ENCODE measurements at places on chromosomes 3 and 15. TPM values are rescaled to one million over a fixed set of nuclear protein-coding genes. Genes with fewer than 3 reads are reported as not detected.

GRCh38 chr15:90930861-90931574, 1.3 kb downstream of the HDDC3 start:
- peaks cover 7% of the 10 kb centered on the region for H3K4me1 ChIP-seq
- no peak overlapping the region for H3K4me3 ChIP-seq
- DNase-seq: no peak
- no peaks in the 10 kb centered on the region for H3K27me3 ChIP-seq

DNA sequence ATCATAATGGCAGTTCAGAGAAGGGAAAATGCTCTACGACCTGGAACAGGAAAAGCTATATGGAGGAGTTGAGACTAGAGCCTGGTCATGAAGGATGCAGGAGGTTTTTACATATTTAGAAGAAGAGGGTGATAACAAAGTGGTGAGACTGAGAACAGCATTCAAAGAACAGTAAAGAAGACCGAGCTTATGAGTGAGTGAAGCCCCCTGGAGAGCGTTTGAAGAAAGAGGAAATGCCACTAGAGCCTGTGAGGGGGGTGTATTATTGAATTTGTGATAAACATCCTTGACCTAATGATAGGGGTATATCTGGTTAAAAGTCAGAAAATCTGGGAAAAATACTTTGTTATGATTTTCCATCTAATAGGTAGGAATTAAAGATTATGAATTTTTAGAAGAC, 4.2 kb downstream of the PARP9 start:
- no peaks in the 10 kb centered on the region for H3K27me3 ChIP-seq
- H3K4me1 ChIP-seq: peaks cover 20% of the 10 kb centered on the region
- no peak overlapping the region for H3K4me3 ChIP-seq
- no peak overlapping the region for H3K27ac ChIP-seq
- peaks cover 14% of the 10 kb centered on the region for H3K36me3 ChIP-seq

DNA sequence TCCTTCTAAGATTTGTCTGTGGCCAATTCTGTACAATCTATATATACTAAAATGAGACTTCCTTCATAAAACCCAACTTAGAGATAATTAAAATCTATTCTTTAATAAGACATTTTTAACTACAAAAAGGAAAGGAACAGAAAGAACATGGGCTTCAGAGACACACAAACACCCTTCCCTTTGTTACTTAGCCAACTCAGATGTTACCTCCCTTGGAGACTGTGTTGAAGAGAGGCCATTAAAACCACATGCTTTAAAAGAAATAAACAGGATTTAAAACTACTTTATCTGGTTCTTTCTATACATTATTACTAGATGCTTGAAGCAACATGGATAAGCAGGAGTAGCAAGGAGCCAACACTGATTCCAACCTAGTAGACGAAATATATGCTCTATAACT, 42.0 kb downstream of the LRRFIP2 start:
- H3K36me3 ChIP-seq: peaks cover 2% of the 10 kb centered on the region
- peaks cover 3% of the 10 kb centered on the region for H3K4me1 ChIP-seq
- H3K27me3 ChIP-seq: no peaks in the 10 kb centered on the region
- H3K4me3 ChIP-seq: no peak overlapping the region
- DNase-seq: no peak
- no peak overlapping the region for H3K27ac ChIP-seq

- H3K27ac ChIP-seq: no peak overlapping the region
- H3K4me3 ChIP-seq: no peak overlapping the region
- H3K27me3 ChIP-seq: no peaks in the 10 kb centered on the region
- H3K36me3 ChIP-seq: no peaks in the 10 kb centered on the region
- DNase-seq: no peak
Measured at GRCh38 chr3:157410945-157411344, 25.7 kb upstream of the PTX3 start.

DNA sequence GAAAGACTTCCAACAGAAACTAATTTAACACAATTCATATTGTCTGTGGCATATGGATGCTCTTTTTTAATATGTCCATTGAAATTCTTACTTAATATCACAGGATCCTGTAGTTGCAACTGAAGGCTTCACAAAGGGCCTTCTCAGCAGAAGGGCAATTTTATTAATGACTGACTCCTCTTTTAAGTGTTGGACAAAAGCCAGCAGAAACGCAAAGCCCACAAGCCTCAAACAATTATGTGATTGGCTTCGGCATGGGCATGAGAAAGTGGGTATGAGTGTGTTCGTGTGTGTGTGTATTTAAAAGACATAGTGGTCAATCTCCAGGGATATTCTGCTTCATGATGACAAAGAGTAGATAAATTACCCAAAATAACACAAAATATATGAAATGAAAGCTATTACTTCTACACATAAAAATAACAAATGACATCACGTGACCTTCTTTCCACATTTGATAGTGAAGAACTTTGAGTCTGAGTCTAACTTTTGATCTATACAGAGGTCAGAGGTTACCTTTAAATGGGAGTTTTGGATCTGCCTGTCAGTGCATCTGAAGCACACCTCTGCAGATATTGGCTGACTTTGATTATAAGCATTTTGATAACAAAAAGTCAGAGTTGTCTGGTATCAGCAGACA, 496.9 kb downstream of the CADM2 start:
- no peaks in the 10 kb centered on the region for H3K27me3 ChIP-seq
- H3K4me1 ChIP-seq: no peaks in the 10 kb centered on the region
- no peaks in the 10 kb centered on the region for H3K36me3 ChIP-seq
- DNase-seq: no peak

DNA sequence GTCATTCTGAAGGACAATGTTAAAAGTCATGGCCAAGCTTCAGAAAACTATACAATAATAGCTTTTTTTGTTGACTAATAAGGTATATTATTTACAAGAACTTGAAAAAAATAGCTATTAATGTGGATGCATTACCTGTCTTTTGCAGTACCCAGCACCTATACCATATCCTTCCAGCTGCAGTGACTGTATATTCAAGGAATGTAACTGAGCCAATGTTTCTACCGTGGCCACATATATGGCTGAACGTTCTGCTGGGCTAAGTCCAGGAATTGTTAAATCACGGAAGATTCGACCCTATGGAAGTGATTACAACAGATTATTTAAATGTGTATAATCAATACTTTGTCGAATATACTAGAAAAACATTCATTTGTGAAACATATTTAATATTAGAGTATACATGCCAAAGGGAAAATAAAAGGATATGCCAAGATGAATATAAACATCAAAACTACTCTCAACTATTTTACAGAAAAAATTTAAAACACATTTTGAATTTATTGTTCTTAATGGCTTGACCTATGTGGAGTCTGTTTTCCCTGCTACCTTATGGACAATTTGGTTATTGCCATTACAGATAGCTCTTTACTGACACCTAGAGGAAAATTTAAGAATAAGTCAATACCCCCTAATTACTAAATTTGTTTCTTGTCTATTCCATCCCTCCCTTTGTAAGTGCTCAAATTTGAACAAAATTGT, 17.6 kb downstream of the ACAD11 start:
- no peaks in the 10 kb centered on the region for H3K27me3 ChIP-seq
- no peak overlapping the region for H3K4me3 ChIP-seq
- H3K36me3 ChIP-seq: peaks cover 15% of the 10 kb centered on the region
- no peaks in the 10 kb centered on the region for H3K4me1 ChIP-seq

GRCh38 chr3:128438488-128439072, 28.1 kb downstream of the DNAJB8 start:
- H3K27me3 ChIP-seq: peaks cover 8% of the 10 kb centered on the region
- H3K4me1 ChIP-seq: peaks cover 5% of the 10 kb centered on the region
- no peak overlapping the region for H3K27ac ChIP-seq
- no peaks in the 10 kb centered on the region for H3K36me3 ChIP-seq
- no peak for DNase-seq

DNA sequence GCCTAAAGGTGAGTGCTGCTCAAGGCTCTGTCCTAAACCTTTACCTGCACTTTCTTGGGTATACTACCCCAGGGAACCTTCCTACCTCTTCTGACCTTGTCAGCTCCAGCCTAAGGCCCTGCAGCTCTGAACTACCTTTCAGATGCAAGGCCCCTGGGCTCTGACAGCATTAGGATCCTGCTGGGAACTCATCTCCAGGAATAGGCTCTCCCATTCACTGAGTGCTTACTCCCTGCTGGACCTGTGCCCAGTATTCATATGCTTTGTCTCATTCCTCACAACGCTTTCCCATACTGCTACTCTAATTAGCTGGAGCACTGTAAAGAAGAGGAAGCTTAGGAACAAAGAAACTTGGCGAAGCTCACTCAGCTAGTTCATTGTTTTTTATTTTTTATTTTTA, 53.8 kb upstream of the RAB6B start:
- peak; percentile 68 for DNase-seq
- no peaks in the 10 kb centered on the region for H3K27me3 ChIP-seq
- H3K4me3 ChIP-seq: no peak overlapping the region
- H3K4me1 ChIP-seq: peaks cover 26% of the 10 kb centered on the region
- peak overlapping the region; percentile 37 for H3K27ac ChIP-seq

- H3K4me3 ChIP-seq: no peak overlapping the region
- no peak for DNase-seq
- no peaks in the 10 kb centered on the region for H3K27me3 ChIP-seq
- H3K36me3 ChIP-seq: no peaks in the 10 kb centered on the region
Measured at GRCh38 chr3:21117370-21117769, 633.6 kb downstream of the ZNF385D start.

DNA sequence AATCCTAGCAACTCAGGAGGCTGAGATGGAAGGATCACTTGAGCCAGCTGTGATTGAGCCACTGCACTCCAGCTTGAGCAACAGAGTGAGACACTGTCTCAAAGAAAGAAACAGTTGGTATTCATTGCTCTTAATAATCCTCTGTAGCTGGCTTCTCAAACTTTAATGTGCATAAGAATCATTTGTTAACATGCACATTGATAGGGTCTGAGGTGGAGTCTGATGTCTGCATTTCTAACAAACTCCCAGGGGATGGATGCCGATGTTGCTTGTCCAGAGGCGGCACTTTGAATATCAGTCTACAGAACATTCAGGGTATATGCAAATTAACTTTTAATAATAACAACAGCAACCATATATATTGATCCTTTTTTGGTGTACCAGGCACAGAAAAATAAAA, 39.9 kb downstream of the NKIRAS1 start:
- H3K36me3 ChIP-seq: no peaks in the 10 kb centered on the region
- no peak for DNase-seq
- no peak overlapping the region for H3K4me3 ChIP-seq

- peak overlapping the region; percentile 6 for H3K27ac ChIP-seq
- DNase-seq: peak; percentile 15
- H3K4me1 ChIP-seq: no peaks in the 10 kb centered on the region
- H3K27me3 ChIP-seq: no peaks in the 10 kb centered on the region
- no peaks in the 10 kb centered on the region for H3K36me3 ChIP-seq
- no peak overlapping the region for H3K4me3 ChIP-seq
Measured at GRCh38 chr3:167876620-167877281, 141.2 kb downstream of the SERPINI1 start.

DNA sequence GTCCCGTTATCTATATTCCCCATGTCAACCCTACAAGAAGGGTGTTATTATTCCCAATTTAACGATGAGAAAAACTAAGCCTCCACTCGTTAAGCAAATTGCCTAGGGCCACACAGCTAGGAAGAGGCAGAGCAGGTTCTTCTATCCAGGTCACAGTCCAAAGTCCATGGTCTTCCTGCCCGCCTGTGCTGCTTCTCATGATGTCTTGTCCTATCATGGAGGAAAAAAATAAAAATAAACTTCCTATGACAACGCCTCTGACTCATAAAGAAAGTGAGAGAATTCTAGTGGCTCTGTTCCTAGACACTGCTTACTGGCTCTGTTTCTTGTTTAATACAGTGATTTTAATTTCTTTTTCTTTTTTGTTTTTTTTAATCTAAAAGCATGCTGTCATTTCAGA, 9.7 kb downstream of the COL8A1 start:
- no peak overlapping the region for H3K4me3 ChIP-seq
- H3K36me3 ChIP-seq: no peaks in the 10 kb centered on the region

- no peaks in the 10 kb centered on the region for H3K36me3 ChIP-seq
- H3K4me1 ChIP-seq: no peaks in the 10 kb centered on the region
- no peaks in the 10 kb centered on the region for H3K27me3 ChIP-seq
Measured at GRCh38 chr3:107441617-107442016, 64.4 kb downstream of the CCDC54 start.

DNA sequence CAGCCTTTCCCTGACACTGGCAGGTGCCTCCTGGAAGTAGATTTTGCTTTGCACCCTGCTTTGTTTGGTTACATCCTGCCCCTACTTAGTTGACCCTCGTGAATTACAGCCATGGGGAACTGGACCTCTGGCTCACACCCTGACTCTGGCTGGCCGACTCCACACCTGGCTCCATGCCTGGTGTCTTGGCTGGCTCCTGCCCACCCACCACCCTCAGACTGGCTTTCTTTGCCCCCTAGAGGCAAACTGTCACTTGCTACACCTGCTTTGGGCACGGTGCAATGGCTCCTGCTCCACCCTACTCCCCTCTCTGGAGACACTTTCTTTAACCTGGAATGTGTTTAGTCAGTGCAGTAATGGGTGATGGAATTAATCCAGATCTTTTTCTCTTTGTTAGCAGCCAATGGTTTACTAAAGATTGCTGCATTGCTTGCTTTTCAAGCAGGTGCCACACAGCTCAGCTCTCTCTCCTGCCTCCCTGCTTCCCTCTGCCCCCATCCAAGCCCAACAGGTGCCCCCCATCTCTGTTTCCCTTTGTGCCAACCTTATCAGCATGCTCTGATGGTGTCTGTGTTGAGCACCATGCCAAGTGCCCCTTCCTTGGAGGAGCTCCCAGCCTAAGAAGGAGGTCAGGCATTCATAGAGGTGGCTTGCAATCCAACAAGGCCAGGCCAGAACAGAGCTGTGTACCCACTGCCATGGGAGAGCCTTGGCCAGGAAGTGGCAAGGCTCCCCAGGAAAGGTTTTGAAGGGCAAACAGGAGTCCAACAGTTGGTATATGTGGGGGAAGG, 38.4 kb downstream of the RASGRF1 start:
- no peak overlapping the region for H3K27ac ChIP-seq
- H3K36me3 ChIP-seq: no peaks in the 10 kb centered on the region
- no peaks in the 10 kb centered on the region for H3K4me1 ChIP-seq

GRCh38 chr3:71906976-71907375, 122.0 kb upstream of the PROK2 start:
- peaks cover 25% of the 10 kb centered on the region for H3K4me1 ChIP-seq
- no peaks in the 10 kb centered on the region for H3K36me3 ChIP-seq
- H3K27me3 ChIP-seq: no peaks in the 10 kb centered on the region
- no peak overlapping the region for H3K4me3 ChIP-seq

DNA sequence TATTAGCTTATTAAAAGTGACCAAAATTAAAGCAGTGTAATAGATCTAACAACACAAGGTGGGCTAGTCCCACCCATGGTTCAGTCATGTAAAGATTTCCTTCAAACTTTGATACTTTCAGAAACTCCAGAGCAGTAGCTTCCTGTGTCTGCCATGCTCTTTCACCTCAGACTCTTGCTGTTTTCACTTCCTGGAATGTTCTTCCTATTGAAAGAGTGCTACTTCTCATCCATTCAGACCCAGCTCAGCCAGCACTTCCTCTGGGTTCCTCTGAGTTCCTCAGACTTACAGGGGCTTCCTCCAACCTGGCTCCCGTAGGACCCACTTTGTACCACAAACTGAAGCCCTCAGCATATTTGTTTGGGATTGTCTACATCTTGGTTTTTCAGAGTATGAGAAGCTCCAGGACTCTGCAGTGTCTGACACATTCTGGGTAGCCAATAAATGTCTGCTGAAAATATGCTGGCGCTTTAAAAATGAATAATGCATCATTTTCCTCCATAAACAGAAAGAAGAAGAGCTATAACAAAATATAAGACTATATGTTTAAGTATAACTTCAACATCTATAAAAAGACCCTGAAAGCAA, 18.0 kb downstream of the NCEH1 start:
- no peak overlapping the region for H3K27ac ChIP-seq
- no peak for DNase-seq
- no peaks in the 10 kb centered on the region for H3K4me1 ChIP-seq
- H3K36me3 ChIP-seq: no peaks in the 10 kb centered on the region
- H3K27me3 ChIP-seq: no peaks in the 10 kb centered on the region
- H3K4me3 ChIP-seq: no peak overlapping the region

Gene LMAN1L
- total RNA-seq: not detected

Gene LYZL4
- total RNA-seq: not detected

Gene ALPK3
- 8.2 TPM for total RNA-seq

Gene C15orf62
- 0.34 TPM for total RNA-seq

Gene COL6A6
- 4.8 TPM for total RNA-seq

Gene RTP3
- not detected for total RNA-seq

Gene CMTM8
- total RNA-seq: 17.0 TPM
